Forelimb muscle (tissue), 1 donor: ENCODE measurements at places on chromosomes 2 and 18.

- DNase-seq = no peak
Observed at GRCh38 chr2:11858883-11859282, 112.5 kb downstream of the LPIN1 start.

- DNase-seq = no peak
Observed at GRCh38 chr2:204199357-204199756, 262.8 kb downstream of the ICOS start.

DNA sequence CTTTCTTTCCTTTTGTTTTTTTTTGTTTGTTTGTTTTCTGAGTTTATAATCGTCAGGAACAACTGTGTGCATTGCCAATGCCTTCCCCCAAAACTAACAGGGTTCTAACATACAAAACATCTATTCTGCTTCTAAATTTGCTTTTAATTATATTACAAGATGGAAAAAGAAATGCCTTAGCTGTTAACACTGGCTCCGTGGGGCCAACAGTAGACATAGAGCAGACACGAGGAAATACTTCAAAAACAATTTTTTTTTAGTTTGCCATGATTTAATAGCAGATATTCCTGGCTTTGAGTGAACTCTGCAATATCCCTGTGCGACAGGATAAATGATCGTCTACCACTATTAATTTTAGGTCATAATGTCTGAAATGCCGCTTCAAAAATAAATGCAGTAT is 153.3 kb upstream of the HNRNPA3 start:
- DNase-seq = no peak

DNA sequence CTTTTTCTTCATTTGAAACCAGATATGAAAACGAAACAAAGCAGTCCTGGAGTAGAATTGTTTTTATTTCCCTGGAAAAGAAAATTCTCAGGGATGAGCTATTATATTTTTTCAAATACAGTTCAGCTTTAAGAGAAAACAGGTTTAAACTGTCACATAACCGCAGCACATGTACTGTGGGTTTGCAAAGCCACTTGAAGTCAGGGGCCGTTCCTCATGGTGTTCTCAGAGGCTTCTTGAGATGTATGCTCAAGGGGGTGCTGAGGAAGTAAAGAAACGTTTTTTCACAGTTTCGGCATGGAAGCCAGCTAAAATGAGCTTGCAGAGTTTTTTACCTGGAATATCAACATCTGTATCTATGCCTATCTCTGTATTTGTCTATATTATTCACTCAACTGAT is 225.3 kb downstream of the MC4R start:
- DNase-seq = no peak

- DNase-seq = no peak
Observed at GRCh38 chr2:138107288-138107687, 143.0 kb downstream of the HNMT start.
